ENCODE measurements at places on chromosomes 5 and 9. TPM values are rescaled to one million over a fixed set of nuclear protein-coding genes. Genes with fewer than 3 reads are reported as not detected.

The RANBP3L gene
- not detected for total RNA-seq

The ITGA2 gene
- 107 TPM for total RNA-seq

The LHX2 gene
- not detected for total RNA-seq

The ANKRD20A1 gene
- 1.6 TPM for total RNA-seq

The HAVCR1 gene
- total RNA-seq = not detected

- DNase-seq = no peak
Measured at GRCh38 chr5:110371011-110371724, 355.3 kb downstream of the TMEM232 start.

The NR4A3 gene
- 0.07 TPM for total RNA-seq

DNA sequence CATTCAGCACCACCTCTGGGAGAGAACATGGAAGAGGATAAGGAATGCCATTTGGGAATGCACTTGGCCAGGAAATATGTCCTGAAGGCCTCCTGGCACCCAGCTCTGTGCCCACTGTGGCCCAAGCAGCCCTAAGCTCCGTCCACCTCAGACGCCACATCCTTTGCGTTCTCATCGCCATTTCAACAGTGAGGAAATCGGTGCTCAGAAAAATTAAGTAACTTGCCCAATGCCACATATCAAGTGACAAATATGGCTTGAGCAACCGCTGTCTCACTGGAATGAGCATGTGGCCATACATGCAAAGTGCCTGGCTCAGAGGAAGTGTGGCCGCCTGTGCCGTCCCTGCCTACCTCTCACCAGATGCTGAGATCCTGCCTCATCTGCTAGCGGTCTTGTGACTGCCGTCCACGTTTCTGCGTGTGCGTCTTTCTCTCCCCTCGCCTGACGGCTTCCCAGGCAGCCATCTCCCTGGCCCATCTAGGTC is 984 bp upstream of the DOK3 start:
- DNase-seq = no peak

The ZCCHC10 gene
- 21.8 TPM for total RNA-seq

The FYB1 gene
- not detected for total RNA-seq
